SK-MEL-5 (cell line): ENCODE measurements at places on chromosomes 6 and 20.

DNA sequence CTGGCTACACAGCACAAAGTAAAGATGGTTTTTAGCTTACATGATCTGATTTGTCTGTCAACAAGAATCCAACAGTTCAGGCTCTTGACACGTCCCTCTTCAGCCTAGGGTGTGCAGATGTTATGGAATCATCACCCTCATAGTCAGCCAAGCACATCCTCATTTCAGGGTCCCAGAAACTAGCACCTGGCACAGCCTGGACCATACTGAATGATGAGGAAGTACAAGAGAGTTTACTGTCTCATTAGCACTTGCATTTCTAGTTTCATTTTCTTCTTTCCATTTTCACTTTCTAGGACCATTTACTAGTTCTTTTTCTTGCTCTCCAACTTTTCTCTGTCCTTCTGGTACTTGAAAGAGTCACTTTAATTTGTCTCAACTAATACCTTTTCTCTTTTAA, 6.5 kb downstream of the RIPOR2 start:
- DNase-seq = no peak

GRCh38 chr6:35185302-35185681, 28.5 kb upstream of the SCUBE3 start:
- no peak for DNase-seq

GRCh38 chr6:2454180-2454579, 208.8 kb upstream of the GMDS start:
- no peak for DNase-seq

- no peak for DNase-seq
Measured at GRCh38 chr6:38522322-38522721, 117.4 kb downstream of the BTBD9 start.

DNA sequence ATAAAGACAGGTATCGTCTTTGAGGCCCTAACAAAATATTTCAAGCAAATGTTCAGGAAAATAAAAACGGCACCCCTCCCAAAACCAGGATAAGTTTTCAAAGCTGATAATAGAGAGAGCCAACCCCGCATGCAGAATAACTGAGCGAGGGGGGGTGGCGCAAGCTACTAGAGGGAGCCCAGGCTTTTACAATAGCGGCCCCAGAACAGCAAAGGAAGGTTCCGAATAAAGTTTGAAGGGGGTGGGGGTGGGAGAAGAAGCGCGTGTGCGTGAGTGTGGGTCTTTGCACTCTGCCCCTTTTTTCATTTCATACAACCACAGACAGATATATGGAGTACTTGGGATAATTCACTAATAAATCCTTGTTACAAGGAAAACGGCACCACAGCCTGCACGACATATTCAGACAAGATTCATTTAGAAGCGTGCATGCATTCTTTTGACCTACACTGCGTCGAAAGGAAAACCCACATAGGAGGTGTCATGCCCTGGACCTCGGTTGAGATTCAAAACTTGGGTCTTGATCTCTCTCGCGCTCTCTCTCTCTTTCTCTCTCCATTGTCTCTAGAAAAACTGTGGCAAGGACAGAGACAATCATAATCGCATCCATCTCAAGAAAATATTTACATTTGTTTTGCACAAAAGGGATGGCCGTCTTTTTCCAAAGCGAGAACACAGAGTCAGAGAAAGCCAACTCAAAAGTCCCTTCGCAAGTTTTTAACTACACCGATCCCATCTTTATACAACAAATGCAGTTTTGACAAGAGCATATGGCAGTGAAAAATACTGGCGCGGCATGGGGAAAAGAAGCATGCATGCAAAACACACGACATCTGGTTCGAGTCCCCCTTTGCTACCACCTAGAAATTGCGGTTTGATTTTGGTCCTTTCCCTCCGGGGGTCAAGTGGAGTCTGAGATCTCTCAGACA, 1.6 kb downstream of the OLIG3 start:
- no peak for DNase-seq

- no peak for DNase-seq
Measured at GRCh38 chr20:31680286-31681127, 42.2 kb downstream of the BCL2L1 start.

DNA sequence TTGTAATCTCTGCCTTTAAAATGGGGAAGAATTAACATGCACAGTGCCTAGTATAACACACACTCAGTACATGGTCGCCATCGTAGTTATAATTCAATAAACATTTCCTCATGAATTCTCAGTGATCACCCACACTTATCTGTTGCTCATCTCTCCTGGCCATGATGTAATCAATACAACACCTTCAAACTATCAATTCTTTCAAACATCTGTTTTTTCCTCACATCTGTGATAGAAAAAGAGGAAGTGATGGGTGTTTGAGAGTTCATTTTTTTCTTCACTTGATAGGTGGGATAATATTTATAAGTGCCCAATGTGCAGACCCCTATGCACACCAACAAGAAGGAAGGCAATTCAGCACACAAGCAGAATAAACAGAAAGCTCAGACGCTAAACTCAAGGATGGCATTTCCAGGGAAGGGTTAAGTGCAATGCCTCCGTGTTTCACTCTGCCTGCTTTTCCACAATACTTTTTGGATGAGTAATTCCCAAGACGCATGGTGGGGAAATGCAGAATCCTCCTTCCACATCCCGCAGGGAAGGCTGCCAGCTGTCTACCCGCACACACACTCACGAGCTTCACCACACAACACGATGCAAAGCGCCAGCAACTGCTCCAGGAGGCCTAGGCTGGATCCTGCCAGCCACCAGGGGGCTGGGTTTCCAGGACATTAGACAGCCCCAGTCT, 100.3 kb downstream of the GMPR start:
- peak; percentile 95 for DNase-seq
